ENCODE measurements at places on chromosomes 7 and 10.
A peak's percentile ranks its signal among the peaks of the same experiment; 100 is the strongest.

GRCh38 chr10:17981766-17982380, 30.2 kb downstream of the SLC39A12 start:
- peak; percentile 82 for DNase-seq

- DNase-seq, result peak; percentile 92
Measured at GRCh38 chr7:94620703-94621118, 35.2 kb downstream of the SGCE start.

DNA sequence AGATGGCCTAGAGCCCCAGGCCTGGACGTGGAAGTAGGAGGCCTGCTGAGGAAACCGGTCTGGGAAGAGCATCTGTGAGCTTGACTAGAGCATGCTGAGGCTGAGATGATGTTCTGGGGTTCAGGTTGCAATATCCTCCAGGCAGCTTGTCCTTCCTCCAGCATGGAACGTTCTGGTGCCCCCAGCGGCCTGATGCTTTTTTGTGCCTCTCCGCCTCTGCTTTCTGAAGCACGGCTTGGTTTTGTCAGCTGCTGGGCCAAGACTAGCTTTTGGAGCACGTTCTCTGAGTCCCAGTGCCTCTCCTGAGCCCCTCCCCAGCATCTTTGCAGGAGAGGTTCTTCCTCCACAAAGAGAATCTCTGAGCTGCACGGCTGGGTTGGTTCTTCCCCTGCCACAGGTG, 682.0 kb upstream of the FOXK1 start:
- DNase-seq, result no peak

DNA sequence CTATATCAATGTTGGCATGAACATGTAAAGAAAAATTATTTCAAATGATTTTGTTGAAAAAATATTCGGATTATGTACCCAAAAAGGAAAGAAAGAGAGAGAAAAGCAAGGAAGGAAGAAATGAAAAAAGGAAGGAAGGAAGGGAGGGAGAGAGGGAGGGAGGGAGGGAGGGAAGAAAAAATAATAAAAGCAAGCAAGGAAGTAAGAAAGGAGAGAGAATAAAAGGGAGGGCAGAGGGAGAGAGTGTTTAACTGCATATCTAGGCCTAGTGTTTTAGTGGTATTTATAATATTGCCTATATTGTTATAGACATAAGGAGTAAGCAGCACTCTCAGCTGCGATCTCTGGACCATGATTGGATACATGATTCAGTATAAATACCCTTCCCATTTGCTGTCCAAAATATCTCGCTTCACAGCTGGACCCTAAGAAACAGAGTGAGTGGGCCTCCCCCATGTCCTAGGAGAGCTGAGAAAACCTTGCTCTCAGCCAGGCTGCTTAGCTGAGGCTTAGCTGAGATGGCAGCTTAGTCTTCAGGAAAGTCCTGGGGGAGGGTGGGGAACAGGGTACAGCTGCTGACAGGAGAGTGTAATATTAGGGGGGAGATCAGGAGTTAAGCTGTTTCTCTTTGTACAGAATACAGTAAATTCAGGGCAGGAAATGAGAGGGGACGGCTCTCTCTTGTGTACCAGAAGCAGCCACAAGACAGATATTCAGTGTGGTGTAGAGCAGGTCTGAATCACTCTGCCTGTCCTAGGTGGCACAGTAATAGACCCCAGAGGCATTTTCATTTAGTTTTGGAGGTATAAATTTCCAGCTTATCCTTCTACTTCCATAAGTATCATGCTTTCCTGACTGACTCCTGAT, 66.8 kb upstream of the TARP start:
- no peak for DNase-seq

GRCh38 chr7:158495786-158496185, 91.8 kb downstream of the PTPRN2 start:
- DNase-seq, result no peak

GRCh38 chr7:45972629-45973312, 51.7 kb upstream of the IGFBP3 start:
- no peak for DNase-seq

- no peak for DNase-seq
Measured at GRCh38 chr7:112266141-112266540, 59.6 kb downstream of the ZNF277 start.

GRCh38 chr10:5411941-5412276, 448 bp upstream of the NET1 start:
- DNase-seq, result peak; percentile 19

- no peak for DNase-seq
Measured at GRCh38 chr10:45063591-45064231, 63.0 kb downstream of the ZNF22 start.

DNA sequence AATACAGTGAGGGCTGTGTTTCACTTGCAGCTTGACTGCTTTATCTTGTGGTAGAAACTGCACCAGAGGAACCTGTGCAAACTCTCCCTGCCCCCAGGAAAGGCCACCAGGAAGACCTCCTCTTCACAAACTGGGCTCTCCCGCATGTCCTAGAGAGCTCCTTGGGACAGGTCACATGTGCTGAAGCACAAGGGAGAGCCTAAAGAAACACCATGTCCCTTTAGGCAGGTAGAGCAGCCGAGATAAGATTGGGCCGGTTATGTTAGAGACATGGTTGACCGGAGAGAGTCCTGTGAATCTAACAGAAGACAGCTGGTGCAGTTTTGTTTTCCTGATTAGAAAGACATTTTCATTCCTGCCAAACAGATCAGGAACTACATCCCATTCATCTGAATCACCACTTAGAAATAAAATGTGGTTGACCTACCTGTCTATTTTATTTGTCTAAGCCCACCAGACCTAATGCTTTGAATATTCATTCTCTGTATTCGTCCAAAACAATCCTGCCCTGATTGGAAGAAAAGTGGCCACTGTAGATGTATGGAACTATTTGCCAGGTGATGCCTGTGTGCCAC, 224.1 kb downstream of the GLI3 start:
- peak; percentile 22 for DNase-seq

DNA sequence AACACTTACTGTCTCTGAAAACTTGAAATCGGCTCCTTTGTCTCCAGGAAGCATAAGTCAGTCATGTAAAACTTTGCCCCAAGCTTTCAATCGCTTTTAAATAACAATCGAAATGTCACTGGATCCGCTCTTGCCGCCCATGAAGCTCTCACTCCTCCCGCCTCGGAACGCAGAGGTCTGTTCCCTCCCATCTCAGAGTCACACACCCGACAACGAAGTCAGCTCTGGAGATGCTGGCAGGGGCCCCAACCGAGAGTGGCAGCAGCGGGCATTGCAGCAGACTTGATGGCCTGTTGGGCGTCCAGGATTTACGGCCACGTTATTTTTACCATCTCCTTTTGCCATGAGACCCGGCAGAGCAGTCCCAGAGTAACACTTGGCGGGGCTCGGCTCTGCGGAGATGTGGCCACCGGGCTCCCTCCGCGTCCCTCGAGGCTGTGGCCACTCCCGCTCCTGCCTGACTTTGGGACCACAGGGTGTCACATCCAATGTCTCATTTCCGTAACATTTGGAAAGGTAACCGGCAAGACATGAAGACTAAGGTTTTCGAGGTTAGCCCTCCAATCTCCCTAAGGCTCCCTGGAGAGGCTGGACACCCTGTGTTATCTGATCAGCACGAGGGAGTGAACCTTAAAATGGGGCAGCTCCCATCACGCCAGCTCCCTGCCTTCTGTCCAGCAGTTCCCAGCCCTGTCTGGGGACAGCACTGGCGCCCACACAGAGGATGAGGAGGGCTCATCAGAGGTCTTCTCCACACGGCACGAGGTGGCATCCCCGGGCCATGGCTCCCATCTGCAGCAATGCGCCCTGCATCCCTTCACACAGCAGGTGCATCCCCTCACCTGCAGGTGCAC, 62.8 kb upstream of the ADGRA1 start:
- DNase-seq, result no peak

GRCh38 chr10:113053091-113053490, 103.0 kb downstream of the TCF7L2 start:
- peak; percentile 61 for DNase-seq

DNA sequence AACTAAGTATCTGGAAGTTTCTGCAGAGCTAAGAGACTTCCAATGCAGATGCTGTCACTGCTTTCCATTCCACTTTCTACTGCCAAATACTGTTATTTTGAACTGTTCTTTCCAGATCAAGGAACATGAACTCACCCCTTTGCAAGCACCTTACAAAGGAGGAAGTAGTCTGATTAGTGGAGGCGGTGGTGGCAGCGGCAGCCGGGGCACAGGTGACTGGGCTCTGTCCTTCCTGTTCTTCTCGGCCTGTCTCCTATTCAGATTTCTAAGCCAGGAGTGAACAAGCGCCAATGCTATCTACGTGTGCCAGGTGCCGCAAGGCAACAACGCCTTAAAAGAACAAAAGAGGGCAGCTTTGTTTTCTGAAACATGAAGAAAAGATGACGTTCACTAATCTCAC, 44.9 kb downstream of the BEND7 start:
- DNase-seq, result no peak

GRCh38 chr7:30453921-30454320, 24.7 kb downstream of the NOD1 start:
- DNase-seq, result peak; percentile 47

DNA sequence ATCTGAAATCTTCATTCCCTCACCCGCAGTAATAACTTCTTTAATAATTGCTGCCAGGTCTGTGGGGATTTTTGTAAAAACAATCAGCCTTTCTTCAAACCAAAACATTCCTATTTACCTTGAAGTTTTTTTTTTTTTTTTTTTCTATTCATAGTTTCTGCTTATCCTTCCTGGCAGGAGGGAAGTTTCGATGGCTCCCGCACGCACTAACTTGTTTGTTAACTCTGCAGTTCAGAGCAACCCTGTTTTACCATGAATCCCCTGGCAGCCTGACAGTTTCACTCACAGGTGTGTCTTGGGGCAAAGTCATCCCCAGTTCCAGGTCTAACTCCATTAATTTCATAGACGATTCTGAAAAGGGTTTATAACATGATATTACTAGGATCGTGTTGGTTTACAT, 149.3 kb downstream of the KLF6 start:
- DNase-seq, result no peak

- no peak for DNase-seq
Measured at GRCh38 chr7:132239422-132239994, 336.8 kb downstream of the PLXNA4 start.

DNA sequence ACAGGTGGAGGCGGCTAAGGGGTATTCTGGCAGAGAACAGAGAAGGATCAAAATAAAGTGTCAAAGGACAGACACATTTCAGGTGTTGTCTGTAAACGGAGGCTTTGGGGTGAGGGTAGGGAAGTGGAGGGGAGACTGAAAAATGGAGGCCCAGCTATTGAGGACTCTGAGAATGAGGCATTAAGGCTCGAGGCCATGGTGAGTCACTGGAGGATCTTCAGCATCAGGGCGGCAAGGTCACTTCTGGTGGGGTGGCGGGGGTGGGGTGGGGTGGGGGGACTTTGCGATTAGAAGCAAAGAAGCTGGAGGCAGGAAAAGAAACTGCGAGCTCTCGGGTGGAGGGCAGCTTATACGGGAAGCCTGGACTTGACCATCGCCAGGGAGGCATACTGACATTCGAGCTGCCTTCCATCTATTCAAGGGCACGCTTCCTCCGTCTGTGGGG, 58.4 kb upstream of the PCGF5 start:
- peak; percentile 27 for DNase-seq

GRCh38 chr7:19268737-19269136, 123.5 kb upstream of the FERD3L start:
- peak; percentile 29 for DNase-seq

DNA sequence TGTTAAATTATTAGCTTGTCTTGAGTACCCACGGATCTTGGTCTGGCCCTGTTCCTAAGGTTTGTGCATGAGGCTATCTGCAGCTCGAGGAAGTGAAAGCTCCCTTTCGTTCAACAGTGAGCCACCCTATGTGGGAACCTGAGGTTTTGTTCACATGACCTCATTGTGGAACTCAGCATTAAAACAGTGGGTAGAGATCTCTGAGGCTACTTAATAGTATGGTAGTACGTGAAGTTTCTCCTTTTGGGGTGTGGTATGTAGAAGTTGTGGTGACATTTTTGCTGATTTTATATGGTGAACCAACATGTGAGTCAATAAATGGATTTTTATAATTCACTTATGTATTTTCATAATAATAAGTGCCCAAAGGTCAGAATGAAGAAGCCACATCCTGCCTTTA, 252.7 kb upstream of the FERD3L start:
- no peak for DNase-seq

- DNase-seq, result peak; percentile 64
Measured at GRCh38 chr10:62380016-62380415, 5.8 kb downstream of the ZNF365 start.

- no peak for DNase-seq
Measured at GRCh38 chr10:124711145-124711544, 33.0 kb downstream of the FAM53B start.

GRCh38 chr10:85967594-85967993, 399.0 kb downstream of the GRID1 start:
- no peak for DNase-seq

DNA sequence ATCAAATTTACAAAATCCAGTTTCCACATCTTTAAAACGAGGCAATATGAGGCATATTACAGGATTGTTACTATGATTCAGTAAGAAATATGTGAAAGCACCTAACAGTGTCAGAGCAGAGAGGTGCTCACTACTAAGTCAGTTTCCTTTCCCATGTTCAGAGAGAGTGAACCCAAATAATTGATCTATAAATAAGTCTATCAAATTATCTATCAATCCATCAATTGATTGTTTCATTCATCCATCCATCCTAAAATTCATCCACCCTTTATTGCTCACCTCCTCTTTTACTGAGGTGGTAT, 340.8 kb downstream of the SUGCT start:
- DNase-seq, result no peak

- no peak for DNase-seq
Measured at GRCh38 chr10:8095959-8096358, 41.5 kb downstream of the GATA3 start.

GRCh38 chr10:31322647-31323046, 3.6 kb downstream of the ZEB1 start:
- peak; percentile 32 for DNase-seq

DNA sequence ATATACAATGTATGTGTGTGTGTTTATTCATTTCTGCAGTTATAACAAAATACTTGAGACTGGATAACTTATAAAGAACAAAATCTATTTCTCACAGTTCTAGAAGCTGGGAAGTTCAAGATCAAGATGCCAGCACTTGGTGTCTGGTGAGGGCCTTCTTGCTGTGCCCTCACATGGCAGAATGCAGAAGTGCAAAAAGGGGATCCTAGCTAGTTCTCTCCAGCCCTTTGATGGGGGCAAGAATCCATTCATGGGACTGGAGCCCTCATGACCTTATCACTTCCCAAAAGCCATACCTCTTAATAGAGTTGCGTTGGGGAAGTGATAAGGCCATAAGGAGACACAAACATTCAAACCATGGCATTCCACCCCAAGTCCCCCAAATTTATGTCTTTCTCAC, 8.4 kb downstream of the GRB10 start:
- no peak for DNase-seq
